ENCODE measurements at places on chromosomes 7 and 10. TPM values are rescaled to one million over a fixed set of nuclear protein-coding genes. Genes with fewer than 3 reads are reported as not detected.

DNA sequence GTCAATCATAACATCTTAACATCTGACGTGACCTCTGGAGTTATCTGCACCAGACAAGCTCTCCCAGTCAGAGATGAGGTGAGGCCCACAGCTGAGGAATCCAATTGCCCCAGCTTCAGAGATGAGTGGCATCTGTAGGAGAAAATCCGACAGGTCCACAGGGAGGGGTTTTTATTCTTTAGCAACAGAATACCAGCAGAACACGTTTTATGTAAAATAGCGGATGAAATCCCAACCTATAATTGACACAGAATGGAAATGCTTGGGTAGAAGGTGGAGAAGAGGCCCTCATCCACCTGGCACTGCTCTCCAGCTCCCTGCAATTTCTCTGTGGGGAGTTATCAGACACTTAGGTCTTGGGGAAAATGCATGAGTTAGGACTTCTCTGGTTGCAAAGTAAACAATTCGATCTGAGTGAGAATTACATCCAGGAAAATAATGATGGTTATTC lies 144.2 kb upstream of the NRP1 start:
- H3K27ac ChIP-seq = no peak overlapping the region
- no peaks in the 10 kb centered on the region for H3K36me3 ChIP-seq
- H3K27me3 ChIP-seq = no peaks in the 10 kb centered on the region
- no peak for DNase-seq
- H3K4me3 ChIP-seq = no peak overlapping the region

Gene FRMPD2
- total RNA-seq = 2.5 TPM

Gene ZNF800
- total RNA-seq = 31.6 TPM

DNA sequence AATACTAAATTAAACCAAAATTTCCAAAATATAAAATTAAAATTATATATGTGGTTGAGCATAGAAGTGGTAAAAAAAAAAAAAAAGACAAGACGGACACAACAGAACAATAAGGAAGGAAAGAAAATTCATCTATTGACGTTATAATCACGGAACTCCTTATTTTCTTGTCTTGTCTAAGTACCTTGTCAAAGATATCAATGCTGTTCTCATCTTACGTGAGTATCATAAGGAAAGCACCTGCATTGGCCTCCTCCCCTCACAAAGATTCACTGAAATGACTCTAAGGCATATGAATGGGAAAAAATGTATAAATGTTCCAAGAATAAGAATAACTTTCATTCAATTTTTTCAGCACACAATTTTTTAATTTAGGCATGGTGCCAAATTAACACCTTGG lies 135.4 kb downstream of the PPP1R3A start:
- H3K36me3 ChIP-seq = no peaks in the 10 kb centered on the region
- no peak overlapping the region for H3K4me3 ChIP-seq
- no peaks in the 10 kb centered on the region for H3K27me3 ChIP-seq
- no peak overlapping the region for H3K27ac ChIP-seq
- H3K4me1 ChIP-seq = no peaks in the 10 kb centered on the region

DNA sequence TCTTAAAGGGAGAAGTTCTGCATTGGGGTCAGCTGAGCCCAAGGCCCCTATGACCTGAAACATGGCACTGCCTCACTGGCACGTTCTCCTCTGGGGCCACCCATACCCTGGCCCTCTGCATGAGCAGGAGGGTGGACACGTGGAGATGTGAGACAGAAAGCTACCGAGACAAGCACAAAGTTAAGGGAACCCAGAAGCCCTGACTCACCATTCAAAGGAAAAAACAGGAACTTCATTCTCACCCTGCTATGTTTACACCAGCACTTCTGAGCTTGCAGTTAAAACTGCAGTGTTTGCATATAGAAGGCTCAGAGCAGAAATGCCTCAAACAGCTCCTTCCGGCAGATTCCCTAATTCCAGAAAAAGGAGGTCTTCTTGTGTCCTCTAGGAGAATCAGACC lies 41.7 kb downstream of the DENND11 start:
- no peaks in the 10 kb centered on the region for H3K27me3 ChIP-seq
- no peaks in the 10 kb centered on the region for H3K36me3 ChIP-seq
- H3K4me1 ChIP-seq = no peaks in the 10 kb centered on the region
- H3K27ac ChIP-seq = no peak overlapping the region

- no peaks in the 10 kb centered on the region for H3K4me1 ChIP-seq
- DNase-seq = no peak
- no peaks in the 10 kb centered on the region for H3K27me3 ChIP-seq
- H3K27ac ChIP-seq = peak overlapping the region; percentile 62
- H3K4me3 ChIP-seq = no peak overlapping the region
Observed at GRCh38 chr10:61463035-61463909, 10.1 kb upstream of the TMEM26 start.

Gene CYCS
- total RNA-seq = 15.4 TPM

DNA sequence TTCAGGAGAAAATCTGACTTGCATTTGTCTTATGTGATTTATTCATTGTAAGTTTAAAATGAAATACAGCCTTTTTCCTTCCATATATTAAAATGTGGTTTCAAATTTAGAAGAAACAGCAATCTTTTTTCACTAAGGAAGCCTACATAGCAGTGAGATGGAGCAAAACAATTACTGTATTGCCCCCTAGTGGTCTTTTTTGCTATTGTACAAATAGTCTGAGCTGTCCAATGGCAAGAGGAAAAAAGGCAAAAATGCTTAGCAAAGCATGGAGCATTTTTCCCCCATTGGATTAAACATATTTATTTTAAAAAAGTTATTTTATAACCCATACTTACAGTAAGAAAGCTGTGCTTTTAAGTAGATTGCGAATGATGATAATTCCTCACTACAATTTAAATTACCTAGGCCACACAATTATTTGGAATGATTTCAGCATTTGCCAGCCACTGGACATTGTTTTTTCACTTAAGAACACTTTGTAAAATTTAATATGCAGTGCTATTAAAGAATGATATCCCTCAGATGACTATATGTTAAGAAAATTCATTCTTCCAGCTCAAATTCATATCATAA lies 119.5 kb downstream of the CPED1 start:
- no peak overlapping the region for H3K27ac ChIP-seq
- no peak for DNase-seq
- peaks cover 4% of the 10 kb centered on the region for H3K4me1 ChIP-seq
- H3K36me3 ChIP-seq = no peaks in the 10 kb centered on the region
- H3K4me3 ChIP-seq = no peak overlapping the region
- no peaks in the 10 kb centered on the region for H3K27me3 ChIP-seq

DNA sequence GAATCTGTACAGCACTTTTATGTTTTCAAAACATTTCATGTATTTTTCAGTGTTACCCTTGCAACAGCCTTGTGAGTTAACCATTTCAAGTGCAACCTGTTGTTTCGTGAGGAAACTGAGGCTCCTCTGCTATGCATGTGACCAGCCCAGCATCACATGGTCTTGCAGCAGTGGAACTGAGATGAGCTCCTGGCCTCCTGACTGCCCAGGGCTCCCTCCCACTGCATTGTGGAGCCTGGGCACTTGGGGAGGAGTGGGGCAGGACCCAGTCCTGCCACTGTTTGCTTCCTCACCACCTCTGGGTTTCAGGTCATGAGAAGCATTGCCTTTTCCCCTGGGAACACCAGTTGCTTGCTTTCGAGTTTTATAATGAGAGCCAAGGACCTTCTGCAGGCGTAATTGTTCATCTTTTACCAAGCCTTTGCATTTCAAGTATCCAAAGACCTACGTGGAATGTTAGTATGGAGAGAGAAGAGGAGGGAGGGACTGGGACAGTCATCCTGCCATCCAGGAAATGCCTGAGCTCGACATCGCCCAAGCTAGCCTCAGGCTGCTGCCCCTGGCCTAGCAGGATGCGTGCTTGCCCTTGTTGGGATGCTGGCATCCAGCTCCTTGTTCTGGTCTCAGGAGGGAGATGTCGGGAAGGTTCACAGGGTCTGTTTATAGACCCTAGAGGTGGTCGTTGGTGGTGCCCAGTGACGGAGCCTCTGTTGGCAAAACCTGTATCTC lies 32.3 kb upstream of the BHLHA15 start:
- no peak for DNase-seq
- H3K36me3 ChIP-seq = no peaks in the 10 kb centered on the region
- no peaks in the 10 kb centered on the region for H3K4me1 ChIP-seq
- no peak overlapping the region for H3K4me3 ChIP-seq

DNA sequence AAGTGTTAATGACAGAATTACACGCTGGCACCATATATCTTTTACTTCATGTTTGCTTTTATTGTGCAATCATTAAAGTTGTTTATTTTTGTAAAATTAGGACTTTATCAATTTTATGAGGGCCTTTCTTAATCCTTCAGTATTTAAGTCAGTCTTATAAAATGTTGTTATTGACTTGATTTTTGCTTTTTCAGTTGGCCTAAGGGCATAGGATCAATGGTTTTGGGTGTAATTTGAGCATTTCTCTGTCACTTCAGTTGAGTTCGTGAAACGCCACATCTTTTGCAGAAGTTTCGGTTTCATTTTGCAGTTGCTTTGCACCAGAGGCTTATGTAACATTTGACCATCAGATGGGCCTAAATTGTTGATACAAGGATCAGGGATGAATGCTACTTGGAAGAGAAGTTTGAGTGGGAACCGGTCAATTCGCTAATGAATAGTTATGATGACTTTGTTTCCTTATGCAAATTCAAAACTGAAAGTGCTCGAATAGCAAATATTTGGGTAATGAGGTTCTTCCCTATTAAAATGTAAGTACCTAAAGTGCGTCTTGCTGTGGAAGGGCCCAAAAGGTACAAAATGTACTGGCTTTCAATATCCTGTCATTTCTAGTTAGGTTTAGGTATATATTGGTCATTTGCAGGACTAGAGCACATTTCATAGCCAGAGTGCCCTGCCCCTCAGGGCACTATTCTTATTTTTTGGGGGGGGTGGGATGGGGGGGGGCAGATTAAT lies 340.9 kb downstream of the LRMDA start:
- no peaks in the 10 kb centered on the region for H3K36me3 ChIP-seq
- H3K27me3 ChIP-seq = no peaks in the 10 kb centered on the region
- H3K27ac ChIP-seq = peak overlapping the region; percentile 64
- no peaks in the 10 kb centered on the region for H3K4me1 ChIP-seq
- peak overlapping the region; percentile 22 for H3K4me3 ChIP-seq

- no peak overlapping the region for H3K27ac ChIP-seq
- no peaks in the 10 kb centered on the region for H3K27me3 ChIP-seq
- no peaks in the 10 kb centered on the region for H3K36me3 ChIP-seq
- H3K4me1 ChIP-seq = no peaks in the 10 kb centered on the region
Observed at GRCh38 chr7:130719541-130719940, 14.5 kb downstream of the KLF14 start.

Gene TMEM196
- not detected for total RNA-seq

Gene RNF32
- not detected for total RNA-seq

Gene CYP2C19
- not detected for total RNA-seq

Gene CAMK1D
- 10.6 TPM for total RNA-seq

GRCh38 chr10:98012644-98013043 lies 17.8 kb downstream of the CRTAC1 start:
- H3K4me1 ChIP-seq = no peaks in the 10 kb centered on the region
- no peak for DNase-seq
- H3K36me3 ChIP-seq = no peaks in the 10 kb centered on the region
- H3K27ac ChIP-seq = no peak overlapping the region

DNA sequence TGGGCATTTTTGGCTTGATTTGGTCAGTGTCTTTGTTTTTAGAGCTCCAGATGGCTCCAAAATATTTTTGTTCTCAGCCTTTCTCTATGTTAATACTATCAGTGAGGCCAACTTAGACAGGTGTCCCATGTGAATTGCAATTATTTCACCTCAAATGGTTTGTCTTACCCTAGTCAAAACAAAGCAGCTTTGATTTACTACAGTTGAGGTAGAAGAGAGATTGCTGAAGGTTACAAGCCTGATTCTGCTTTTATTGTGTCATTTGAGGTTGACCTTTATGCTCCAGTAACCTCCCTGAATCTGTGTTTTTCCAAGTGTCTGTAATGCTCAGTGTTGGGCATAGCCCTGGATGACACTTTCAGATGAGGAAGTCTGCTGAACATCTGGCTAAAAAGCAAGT lies 882.9 kb downstream of the NRG3 start:
- no peak overlapping the region for H3K4me3 ChIP-seq
- H3K4me1 ChIP-seq = no peaks in the 10 kb centered on the region
- H3K36me3 ChIP-seq = no peaks in the 10 kb centered on the region
- H3K27me3 ChIP-seq = no peaks in the 10 kb centered on the region

Gene CRCP
- 38.0 TPM for total RNA-seq

- no peaks in the 10 kb centered on the region for H3K36me3 ChIP-seq
- H3K27ac ChIP-seq = no peak overlapping the region
- H3K4me3 ChIP-seq = no peak overlapping the region
- no peaks in the 10 kb centered on the region for H3K27me3 ChIP-seq
- DNase-seq = no peak
Observed at GRCh38 chr7:131186816-131187215, 140.9 kb upstream of the MKLN1 start.

Gene SORBS1
- 89.9 TPM for total RNA-seq

Gene NPSR1
- total RNA-seq = not detected

DNA sequence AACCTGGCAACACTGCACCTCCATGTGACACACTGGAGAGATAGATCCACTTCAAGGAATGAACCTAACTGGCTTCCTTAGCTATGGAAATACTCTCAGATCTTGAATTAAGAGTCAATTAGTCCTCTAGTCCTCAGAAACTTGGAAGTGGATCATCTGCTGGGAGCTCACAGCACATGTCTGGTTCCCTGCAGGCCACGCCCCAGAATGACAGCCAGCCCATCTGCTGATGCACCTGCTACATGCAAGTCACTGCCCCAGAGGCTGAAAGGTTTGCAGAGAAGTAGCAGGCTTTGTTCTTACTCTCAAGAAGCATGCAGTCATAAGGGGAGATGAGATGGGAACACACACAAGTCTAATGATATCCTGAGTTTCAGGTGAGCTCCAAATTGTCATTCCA lies 275.9 kb downstream of the SKAP2 start:
- no peak overlapping the region for H3K4me3 ChIP-seq
- no peaks in the 10 kb centered on the region for H3K36me3 ChIP-seq
- no peaks in the 10 kb centered on the region for H3K4me1 ChIP-seq
- DNase-seq = no peak
- H3K27me3 ChIP-seq = no peaks in the 10 kb centered on the region
- H3K27ac ChIP-seq = no peak overlapping the region

DNA sequence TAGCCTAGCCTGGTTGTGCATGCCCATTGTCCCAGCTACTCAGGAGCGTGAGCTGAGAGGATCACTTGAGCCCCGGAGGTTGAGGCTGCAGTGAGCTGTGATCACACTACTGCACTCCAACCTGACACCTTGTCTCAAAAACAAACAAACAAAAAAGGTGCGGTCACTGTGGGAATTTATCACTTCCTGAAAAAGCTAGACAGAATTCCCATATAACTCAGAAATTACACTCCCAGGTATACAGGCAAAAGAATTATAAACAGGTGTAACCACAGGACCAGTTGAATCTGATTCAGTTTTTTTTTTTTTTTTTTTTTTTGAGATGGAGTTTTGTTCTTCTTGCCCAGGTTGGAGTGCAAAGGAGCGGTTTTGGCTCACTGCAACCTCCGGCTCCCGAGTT lies 3.2 kb upstream of the OGDH start:
- no peaks in the 10 kb centered on the region for H3K27me3 ChIP-seq
- no peak overlapping the region for H3K4me3 ChIP-seq
- no peaks in the 10 kb centered on the region for H3K4me1 ChIP-seq
- H3K27ac ChIP-seq = no peak overlapping the region
- DNase-seq = no peak

All from uterus (tissue), 4 donors.